ENCODE measurements at places on chromosomes 6 and 20.

GRCh38 chr20:39862470-39862891 is 826.6 kb downstream of the MAFB start:
- DNase-seq, result peak; percentile 42

DNA sequence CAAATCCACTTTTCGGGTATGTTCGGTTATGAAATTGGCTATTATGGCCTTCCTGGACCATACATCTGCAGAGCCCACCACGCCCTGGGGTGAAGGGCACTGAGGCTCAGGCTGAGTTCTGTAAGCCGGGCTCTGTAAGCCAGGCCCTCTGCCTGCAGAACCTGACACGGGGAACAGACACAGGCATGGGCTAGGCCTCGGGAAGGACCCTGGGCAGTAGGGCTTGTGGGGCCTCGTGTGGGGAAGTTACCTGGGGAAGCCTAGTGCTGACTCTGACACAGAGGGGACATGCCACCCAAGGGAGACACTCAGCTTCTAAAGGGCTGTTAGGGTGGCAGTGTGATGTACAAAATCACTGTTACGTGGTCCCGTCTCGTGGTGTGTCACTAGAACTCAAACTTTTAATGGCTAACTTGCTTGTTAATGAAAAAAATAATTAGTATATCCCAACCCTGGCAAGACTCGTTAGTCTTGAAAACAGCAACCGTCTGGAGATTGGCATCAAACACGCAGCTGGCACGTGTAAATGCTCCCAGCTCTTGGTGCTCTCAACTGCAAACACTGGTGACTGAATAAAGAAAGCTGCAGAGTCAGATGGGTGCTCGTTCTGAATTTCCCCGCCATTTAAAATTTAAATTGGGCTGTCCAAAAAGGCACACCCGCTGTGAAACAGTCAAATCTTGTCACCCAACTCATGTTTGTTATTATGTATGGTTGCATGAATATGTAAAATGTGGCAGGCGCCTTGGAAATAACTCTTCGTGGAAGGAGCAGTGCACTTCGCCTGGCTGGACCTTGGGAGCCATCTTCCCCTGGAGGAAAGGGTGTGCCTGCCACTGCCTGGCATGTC is 23.6 kb upstream of the TCFL5 start:
- DNase-seq, result no peak

GRCh38 chr6:107628878-107629277 is 139.0 kb downstream of the SOBP start:
- DNase-seq, result no peak

- DNase-seq, result peak; percentile 43
These were observed 429.9 kb upstream of the ARID1B start for GRCh38 chr6:156347246-156347645.

- DNase-seq, result no peak
These were observed 45.2 kb downstream of the OSTM1 start for GRCh38 chr6:108029226-108029921.

- DNase-seq, result peak; percentile 89
These were observed 283.9 kb upstream of the SUPT3H start for GRCh38 chr6:45661661-45662060.

GRCh38 chr20:58793512-58794420 is 56.9 kb downstream of the GNAS-AS1 start:
- no peak for DNase-seq

DNA sequence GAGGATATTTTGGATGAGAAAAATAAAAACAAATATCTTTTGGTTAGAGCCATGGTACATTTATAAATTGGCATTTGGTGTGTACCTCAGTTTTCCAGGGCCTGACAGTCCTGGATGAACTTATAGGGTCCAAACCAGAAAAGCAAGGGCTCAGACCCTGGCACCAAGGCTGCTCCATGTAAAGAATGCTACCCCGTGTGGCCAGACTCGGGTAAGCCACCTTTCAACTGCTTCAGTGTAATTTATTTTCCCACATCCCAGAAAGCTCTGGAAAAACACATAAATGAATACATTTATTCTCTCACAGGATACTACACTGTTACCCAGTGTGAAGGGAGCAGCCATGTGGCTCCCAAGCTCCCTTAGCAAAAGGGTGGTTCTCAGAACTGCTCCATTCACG is 13.8 kb downstream of the MRPL14 start:
- DNase-seq, result no peak

DNA sequence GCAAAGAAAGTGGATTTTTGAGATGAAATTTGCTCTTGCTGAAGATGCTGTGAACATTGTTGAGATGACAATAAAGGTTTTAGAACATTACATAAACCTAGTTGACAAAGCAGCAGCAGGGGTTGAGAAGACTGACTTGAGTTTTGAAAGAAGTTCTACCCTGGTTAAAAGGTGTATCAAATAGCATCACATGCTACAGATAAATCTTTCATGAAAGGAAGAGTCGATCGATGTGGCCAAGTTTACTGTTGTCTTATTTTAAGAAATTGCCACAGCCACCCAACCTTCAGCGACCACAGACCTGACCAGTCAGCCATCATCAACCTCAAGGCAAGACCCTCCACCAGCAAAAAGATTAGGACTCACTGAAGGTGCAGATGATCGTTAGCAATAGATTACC is 155.3 kb downstream of the HS3ST5 start:
- DNase-seq, result no peak

DNA sequence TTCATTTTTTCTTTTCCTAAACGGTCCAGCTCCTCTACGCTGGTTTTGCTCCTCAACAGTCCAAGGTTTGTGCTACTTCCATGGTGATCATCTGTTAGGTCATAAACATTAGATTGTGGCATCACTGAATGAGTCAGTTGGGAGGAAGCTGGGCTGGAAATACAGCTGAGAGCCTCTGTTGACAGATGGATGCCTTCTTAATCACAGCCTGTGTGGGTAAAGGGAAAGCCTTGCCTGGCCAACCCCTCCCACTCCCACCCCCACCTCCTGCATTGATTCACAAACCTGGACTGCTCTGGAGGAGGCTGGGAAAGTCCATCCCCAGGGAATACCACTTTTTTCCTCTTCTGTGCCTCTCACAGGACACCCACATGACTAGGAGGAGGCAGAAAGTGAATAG is 180.6 kb upstream of the CCN2 start:
- DNase-seq, result peak; percentile 98

- DNase-seq, result no peak
These were observed 63.3 kb downstream of the CAP2 start for GRCh38 chr6:17456711-17457110.

DNA sequence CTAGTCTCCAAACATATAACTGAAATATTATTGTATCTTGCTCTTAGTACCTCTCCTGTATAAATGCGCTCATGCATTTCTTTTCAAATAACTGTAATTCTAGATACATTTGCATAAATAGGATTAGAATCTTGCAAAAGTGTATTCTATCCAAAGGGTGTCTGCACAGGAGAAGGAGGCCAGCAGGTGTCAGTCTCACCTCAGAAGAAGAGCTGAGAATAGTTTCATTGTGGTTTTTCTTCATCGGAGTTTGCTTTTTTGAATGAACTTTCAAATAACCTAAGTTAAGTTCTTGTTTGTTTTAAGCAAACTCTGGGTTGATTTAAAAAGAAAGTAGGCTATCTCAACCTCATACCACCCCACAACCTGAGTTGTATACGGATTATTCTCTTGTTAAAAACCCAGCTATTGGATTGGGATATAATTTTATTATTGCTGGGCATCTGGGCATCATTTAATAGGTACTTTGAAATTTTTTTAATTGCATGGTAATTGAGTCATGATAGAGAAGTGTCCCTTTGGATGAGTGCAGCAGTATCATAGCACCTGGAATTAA is 125.0 kb upstream of the MLIP start:
- peak; percentile 77 for DNase-seq

- DNase-seq, result peak; percentile 19
These were observed 630 bp downstream of the PPP1R3G start for GRCh38 chr6:5085648-5086293.

- peak; percentile 49 for DNase-seq
These were observed 70.3 kb downstream of the FAM83B start for GRCh38 chr6:54916858-54917257.

GRCh38 chr6:134429861-134430380 is 112.0 kb upstream of the SGK1 start:
- no peak for DNase-seq

DNA sequence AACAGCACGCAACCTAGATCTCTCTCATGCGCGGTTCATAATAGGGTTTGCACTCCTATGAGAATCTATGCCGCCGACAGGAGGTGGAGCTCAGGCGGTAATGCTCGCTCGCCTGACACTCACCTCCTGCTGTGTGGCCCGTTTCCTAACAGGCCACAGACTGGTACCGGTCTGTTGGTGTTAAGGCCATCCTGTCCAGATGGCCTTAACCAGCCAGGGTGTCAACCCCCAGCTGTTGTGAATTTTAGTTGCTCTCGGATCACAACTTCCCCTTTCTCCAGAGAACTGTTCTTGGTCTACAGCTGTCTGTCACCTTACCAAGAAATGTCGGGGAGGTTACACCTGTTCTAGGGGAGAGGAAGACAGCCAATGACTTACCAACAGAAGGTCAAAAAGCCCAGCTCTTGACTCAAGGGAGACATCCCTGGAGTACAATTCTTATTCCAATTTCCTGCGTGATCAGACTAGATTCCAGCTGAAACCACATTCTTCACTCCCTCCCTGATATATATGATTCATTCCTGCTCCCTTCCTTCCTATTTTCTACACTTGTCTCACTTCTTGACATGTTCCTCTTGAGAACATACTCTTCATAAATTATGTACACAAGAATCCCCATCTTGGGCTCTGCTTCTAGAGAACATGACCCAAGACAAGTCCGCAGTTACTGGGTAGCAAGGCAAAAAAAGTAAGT is 23.1 kb upstream of the DNAAF9 start:
- no peak for DNase-seq

GRCh38 chr6:7515363-7515762 is 26.1 kb upstream of the DSP start:
- DNase-seq, result no peak

DNA sequence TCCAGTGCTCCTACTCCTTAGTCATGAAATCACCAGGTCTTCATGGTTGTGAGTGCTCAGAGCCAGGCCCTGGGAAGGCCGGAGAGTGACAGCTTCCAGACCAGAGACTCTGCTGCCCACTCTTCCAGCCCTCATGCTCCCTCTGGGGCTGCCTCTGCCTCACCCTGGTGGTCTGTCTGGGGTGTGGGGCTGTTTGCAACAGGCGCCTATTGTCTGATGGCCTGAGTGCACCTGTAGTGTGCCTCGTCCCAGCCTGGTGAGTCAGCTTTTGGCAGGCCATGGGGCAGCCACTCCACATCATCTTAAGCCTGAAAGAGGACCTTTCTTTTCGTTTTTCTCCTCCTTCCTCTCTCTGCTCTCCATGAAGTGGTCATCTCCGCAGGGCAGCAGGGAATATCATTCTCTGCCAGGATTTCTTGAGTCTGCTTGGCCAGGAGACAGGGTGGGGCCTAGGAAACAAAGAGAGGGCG is 173.8 kb downstream of the VEGFA start:
- DNase-seq, result no peak

GRCh38 chr6:111992851-111993250 is 61.1 kb upstream of the CCN6 start:
- peak; percentile 46 for DNase-seq

GRCh38 chr6:108969776-108970175 is 121.6 kb downstream of the ARMC2 start:
- no peak for DNase-seq

DNA sequence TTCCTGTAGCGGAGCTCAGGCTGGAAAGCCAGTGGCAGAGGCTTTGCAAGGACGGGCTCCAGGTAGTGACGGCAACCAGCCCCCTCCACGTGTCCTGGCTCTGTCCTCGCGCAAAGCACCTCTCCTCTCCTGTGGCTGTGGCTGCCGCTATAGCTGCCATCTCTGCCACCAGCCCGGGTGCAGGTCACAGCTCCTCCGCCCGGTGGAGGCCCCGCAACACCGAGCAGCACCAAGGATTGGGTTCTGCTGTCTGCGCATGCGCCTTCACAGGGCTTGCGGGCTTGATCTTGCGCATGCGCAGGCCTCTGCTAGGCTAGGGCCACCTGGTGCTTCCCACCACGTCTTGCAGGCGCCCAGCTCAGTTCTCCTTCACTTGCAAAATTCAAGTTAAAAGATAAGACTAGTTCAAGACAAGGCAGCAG is 625.4 kb downstream of the QKI start:
- DNase-seq, result peak; percentile 76

DNA sequence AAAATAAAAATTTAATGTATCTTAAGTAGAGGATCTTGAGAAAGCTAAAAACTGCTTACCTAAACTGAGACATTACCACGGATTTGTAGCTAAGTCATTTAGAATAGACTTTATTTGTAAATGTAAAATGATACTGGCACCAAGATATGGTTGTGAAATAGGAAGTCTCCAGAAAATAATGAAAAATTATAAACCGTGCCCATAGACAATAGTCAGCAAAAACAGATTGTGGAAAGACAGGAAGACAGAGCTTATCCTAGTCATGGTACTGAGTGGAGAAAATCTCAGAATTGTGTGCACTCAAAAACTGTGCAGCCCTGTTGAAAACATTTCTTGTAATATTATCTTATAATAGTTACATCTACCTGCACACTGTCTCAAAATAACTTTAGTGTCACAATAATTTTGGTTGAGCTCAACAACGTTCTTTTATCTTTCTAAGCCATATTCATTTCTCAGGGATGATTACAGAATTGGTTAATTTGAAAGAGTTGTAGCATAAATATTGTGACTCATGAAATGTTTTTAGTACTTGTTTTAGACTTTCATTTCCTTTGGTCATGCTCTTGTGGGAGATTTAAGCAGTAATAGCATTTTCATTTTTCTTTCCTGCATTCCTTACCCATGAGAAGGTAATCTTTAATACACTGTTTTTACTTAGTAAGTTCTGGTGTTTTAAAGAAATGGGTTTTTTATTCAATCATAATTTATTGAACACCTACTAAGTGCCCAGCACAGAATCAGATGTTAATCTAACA is 174.5 kb downstream of the SOX4 start:
- DNase-seq, result peak; percentile 62

GRCh38 chr6:5674721-5675120 is 332.0 kb downstream of the NRN1 start:
- DNase-seq, result no peak
